ENCODE measurements at places on chromosomes 16 and 17.

- DNase-seq = no peak
Measured at GRCh38 chr17:30323895-30324319, 9.9 kb downstream of the TMIGD1 start.

DNA sequence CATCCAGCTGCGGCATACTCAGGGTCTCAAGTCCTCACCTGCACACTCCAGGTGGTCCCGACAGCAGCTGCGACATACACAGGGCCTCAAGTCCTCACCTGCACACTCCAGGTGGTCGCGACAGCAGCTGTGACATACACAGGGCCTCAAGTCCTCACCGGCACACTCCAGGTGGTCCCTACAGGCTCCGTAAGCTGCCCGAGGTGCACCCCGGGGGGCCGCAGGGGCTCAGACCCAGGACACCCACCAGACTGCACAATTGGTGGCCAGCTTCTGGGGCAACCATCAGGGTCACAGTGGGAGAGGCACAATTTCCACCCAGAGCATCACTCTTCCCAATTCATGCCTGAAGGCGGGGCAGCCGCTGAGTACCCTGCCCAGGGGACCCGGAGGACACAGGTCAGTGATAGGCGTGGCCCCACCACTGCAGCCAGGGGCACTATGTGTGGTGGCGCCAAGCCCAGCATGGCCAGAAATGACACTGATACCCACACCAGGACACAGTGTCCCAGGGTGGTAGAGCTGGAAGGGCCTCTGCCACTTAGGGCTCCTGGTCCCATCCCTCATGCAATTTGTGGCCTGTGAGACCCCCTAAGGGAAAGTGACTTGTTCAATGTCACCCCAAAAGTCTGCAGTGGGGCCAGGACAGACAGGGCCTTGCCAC is 57.5 kb upstream of the ZNF469 start:
- DNase-seq = no peak

DNA sequence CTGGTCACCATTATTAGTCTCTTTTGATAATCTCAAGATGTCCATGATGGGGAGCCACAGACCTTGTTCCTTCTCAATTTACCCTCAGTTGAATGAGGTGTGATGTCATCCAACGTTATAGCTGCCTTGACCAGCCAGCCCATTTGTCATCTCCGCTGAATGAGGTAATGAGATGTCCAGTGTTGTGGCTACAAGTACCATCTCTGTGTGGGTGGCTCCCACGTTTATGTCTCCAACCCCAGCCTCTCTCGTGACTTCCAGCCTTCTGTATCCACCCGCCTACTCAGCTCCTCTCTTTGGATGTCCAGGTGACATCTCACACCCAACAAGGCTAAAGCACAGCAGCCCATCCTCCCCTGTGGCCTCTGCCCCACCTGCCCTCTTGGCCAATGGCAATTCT is 18.2 kb downstream of the DNAH17 start:
- DNase-seq = no peak

DNA sequence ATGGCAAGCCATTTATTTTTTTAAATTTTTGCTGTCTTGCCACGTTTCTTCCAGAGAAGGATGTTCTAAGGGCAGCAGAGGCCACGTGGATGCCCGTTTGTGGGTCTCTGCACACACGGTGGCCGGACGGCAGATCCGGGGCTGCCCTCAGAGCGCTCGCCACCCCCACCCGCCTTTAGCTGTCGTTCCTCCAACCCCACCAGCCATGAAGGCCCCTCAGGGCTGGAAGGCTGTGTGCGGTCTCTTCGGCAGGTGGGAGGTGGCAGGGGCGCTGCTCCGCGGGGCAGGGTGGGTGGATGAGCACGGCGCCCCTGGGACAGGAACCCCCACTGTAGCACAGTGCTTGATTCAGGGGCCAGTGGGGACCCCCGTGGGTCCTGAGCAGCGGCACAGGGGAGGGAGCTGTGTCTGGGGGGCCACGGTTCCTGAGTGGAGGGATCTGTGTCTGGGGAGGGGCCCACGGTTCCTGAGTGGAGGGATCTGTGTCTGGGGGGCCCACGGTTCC is 49.7 kb downstream of the ZFPM1 start:
- DNase-seq = no peak

DNA sequence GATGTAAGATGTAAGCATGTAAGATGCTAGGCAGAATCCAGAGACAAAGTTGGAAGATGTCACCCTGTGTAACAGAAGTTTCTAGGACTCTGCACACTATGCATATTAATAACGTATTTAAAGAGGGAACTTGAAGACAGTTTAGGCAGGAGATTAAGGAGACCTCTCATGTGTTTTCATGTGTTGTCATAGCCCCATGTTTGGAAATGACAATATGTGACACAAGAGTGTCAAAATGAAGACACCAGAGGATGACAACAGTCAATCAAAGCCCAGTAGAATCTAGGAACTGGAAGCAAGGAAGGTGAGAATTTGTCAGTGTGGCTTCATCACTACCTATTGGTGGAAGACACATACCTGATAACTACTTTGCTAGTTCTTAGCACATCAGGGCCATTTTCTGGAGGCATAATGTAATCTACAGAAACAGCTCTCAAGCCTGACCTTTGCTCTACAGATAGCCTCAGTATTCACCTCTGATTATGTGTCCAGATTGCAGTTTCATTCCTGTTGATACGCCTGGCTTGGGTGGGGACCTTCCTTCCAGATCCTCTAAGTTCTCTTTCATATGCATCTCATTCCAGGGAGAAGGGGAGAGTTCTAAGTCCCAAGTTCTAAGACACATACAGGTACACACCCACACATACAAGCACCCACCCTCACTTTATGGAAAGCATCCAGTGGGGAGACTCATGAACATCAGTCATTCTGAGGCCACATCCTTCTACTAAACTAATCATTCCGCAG is 26.3 kb downstream of the PMP22 start:
- DNase-seq = no peak

DNA sequence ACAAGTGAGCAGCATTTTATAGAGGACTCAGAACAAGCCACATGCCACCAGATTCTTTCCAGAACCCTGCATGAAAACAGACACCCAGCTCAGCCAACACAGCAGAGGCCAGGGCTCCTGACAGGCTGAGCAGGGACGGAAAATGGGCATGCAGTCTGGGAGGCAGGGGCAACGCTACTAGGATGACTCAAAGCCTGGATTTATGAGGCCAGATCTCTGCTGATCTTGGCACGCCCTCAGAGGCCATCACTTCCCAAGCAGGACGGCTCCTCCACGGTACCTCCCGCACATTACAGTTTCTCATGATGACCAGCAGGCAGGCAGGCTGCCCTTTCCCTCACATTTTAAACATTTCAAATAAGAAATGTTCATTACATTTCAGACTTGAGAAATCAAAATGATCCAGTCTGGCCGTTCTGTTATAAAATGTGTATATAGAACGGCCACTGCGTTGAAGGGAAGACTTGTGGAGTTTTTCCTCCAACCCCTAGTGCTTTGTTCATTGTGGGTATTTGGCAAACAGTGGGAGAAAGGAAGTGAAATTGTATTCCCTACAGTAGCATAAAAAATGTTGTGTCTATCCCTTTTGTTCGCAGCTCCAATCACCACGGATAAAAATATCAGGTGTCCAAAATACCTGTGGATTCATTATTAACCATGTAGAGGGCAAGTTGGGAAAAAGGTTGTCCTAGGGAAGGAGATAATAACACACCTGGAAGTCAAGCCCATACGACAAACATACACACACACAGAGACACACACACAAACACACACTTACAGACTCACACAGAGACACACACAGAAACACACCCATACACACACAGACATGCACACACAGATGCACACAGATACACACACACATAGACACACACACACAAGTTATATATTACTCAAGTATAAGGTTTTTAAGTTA is 64.8 kb upstream of the ADAMTS18 start:
- no peak for DNase-seq

- no peak for DNase-seq
Measured at GRCh38 chr16:75116081-75116910, at the start of gene LDHD. LDHD (minus strand) TSS chr16:75116780; CDS start chr16:75116720, 60 bp downstream.

DNA sequence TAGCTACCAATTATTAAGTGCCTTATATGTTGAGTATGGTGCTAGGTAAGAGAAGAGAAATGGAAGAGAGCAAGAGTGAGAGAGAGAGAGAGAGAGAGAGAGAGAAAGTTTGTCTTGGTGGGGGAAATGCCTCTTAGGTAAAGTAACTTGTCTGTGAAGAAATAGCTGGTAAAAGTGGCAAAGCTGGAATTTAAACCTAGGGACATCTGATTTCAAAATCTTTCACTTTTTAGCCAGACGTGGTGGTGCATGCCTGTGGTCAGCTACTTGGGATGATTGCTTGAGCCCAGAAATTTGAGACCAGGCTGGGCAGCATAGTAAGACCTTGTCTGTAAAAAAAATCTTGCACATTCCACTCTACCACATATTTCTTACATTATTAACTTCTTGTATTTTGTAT is 23.0 kb upstream of the CDR2 start:
- DNase-seq = no peak

- no peak for DNase-seq
Measured at GRCh38 chr17:31054761-31055160, 40.0 kb upstream of the NF1 start.

DNA sequence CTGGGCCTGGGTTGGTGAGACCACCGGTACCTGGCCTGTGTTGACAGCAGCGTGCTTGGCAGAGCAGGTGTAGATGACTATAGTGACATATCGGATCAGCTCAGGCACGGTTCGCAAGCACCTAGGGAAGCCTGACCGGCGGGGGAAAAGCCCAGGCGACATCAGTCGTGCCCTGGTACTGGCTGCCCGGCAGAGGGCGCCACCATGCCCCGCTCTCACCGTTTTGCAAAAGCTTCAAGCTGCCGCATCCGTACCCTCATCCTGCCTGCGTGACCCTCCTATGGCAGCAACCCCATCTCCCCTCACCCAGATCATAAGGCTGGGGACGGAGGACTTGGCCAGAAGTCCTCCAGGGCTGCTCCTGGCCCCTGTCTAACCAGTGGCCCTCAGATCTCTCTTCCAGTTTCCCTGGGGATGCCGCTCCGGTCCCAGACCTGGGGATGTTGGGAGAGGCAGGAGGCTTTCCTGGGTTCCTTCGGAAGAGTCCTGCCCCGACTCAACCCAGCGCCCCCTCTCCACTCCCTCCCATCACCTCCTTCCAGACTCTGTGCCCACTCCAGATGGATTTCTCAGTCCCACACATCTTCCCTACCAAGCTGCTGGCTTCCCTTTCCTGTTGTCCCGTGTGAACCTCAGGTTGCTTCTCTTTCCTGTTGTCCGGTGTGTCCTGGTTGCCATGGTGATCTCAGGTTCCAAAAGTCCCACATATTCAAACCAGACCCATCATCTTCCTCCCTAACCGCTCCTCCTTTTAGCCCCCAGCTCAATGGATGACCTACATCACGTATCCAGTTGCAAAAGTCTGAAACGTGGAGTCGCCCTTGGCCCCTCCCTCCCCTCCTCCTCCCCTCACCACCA is 13.7 kb downstream of the ALOX12B start:
- peak; percentile 68 for DNase-seq

DNA sequence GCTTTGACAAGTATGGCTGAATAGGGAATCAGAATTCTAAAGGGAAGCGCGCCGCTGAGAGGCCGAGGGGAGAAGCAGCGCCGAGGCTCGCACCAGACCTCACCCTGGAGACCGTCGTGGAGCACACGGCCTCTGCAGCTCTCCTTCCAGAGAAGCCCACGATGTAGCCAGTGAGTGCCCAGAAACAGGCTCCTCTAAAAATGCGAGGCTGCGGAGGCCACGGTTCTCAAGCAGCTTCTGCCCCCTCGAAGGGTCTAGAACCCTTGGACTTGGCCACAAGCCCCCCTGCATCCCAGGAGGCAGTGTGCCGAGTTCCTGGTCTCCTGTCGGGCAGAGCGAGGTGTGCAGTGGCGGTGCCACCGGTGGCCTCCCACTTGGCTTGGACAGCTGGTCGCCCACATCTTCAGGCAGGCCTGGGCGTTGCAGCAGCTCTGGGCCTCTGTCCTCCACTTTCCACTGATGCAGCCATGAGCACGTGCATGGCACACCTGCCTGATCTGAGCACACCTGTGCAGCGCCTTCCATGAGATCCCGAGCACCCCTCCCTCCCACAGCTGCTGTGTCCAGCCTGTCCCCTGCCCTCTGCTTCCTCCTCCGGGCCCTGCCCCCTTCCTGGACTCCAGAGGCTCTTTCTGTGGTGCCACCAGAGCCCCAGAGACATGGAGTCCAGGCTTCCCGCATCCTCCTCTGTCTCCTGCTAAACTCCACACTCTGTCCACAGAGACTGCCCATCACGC is 18.9 kb upstream of the WDR45B start:
- DNase-seq = no peak

GRCh38 chr17:61404913-61405685 is 5.5 kb downstream of the TBX2 start:
- no peak for DNase-seq

DNA sequence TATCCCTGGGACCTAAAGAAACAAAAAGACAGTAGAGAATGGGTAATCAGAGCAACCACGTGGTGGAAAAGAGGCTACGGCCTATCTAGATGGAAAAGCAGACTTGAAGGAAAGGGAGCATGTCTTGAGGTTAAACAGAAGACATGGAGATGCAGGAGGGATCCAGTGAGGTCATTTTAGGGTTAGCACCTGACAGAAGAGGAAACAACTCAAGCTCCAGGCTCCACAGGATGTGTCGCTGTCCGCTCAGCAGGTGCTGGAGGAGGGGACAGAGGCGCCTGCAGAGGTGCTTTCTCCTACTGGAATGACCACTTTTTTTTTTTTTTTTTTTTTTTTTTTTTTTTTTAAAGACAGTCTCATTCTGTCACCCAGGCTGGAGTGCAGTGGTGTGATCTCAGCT is 47.5 kb upstream of the CLEC3A start:
- DNase-seq = no peak

DNA sequence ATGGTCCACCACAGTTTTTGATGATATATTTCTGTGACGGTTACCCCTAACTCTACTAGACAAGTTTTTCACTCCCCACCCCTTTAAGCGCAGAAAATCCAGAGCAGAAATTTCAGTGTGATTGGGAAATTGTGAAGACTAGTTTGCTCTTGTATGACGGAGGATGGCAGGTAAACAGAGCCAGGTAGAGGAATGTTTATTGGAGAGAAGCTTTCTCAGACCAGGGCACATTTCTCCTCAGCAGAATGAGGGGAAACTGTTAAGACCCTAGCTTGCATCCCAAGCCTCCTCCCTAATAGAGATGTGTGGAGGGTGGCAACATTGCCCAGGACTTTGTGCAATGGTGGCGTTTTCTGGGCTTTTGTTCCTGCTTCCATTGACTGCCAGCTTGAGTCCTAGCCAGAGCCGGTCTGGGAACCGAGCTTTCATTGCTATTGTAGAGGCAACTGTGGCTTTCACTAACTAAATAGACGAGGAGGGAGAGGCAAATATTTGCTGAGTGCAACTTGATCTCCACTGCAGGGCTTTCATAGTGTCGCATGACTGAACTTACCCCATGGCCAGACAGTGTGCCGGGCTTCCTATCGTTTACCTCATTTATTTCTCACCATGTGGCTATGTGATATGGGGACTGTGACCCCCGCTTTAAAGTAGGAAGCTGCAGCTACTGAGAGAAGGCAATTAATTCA is 159.6 kb upstream of the MPHOSPH6 start:
- DNase-seq = no peak

GRCh38 chr16:35931722-35932121 is 2472.3 kb downstream of the TP53TG3F start:
- no peak for DNase-seq

GRCh38 chr17:14297161-14297851 is 3.6 kb upstream of the HS3ST3B1 start:
- DNase-seq = no peak
